ENCODE measurements at places on chromosomes 4 and X.

GRCh38 chr4:85842540-85842939 is 367.6 kb downstream of the ARHGAP24 start:
- DNase-seq: no peak

DNA sequence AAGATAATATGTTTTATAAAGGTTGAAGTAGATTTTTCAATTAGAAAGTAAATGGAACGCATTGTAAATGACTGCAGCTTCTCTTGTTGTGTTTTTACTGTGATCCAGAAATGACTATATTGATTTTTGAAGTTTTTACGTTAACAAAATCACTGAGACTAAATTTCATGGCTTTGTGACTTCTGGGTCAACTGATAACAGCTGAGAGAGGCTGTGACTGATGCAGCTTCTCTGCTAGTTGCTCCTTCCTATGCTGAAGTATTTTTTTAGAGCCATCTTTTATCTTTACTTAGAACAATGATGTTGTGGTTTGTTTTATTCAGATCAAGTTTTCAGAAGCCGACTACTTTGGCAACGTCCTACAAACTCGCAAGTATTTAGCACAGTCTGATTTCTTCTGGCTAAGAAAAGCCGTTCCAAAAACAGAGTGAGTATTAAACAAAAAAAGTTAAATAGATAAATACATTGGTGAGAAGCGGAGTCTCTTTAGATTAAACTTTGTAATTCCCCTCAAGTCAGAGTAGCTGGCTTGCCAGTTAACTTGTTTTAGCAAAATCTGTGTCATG is 94.7 kb upstream of the CBLL2 start:
- no peak for DNase-seq

GRCh38 chr4:7350396-7350795 is 84.3 kb downstream of the PSAPL1 start:
- DNase-seq: no peak

DNA sequence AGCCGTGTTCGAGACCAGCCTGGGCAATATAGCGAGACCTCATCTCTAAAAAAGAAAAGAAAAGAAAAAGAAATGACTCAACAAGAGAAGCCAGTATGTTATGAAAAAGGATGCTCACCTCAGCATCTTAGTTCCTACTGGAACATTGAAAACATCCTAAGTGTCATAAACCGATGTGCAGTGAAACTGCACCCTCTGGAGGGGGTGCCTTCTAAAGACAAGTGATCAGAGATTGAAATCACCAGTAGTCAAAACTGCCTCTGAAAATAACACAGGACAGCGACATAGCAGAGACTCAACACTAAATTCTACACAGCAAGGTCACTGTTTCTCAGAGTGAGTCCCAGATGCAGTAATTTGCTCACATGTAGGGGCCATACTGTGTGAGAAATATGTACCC is 28.0 kb upstream of the ATP6AP2 start:
- no peak for DNase-seq
